ENCODE measurements at places on chromosomes 1 and 21.
A peak's percentile ranks its signal among the peaks of the same experiment; 100 is the strongest.

- DNase-seq: no peak
These were observed 16.0 kb upstream of the STRIP1 start for GRCh38 chr1:110018396-110018795.

DNA sequence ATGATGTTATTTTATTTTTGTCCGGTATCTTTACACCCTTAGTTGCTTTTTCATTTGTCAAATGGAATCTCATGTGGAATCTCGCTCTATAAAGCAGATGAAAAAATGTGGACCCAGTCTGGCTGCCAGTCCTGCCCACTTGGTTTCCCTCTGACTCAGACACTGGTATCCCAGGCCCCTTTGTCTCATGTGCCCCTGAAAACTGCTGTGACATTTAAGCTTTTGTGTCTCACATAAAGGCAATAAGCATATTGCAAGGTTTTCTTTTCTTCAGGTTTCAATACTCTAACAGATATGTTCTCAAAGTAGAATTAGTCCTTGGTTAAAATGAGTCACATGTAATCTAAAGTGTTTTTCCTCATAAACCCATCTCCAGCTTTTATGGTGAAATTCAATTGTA lies 183.3 kb downstream of the ST6GALNAC3 start:
- DNase-seq: no peak

DNA sequence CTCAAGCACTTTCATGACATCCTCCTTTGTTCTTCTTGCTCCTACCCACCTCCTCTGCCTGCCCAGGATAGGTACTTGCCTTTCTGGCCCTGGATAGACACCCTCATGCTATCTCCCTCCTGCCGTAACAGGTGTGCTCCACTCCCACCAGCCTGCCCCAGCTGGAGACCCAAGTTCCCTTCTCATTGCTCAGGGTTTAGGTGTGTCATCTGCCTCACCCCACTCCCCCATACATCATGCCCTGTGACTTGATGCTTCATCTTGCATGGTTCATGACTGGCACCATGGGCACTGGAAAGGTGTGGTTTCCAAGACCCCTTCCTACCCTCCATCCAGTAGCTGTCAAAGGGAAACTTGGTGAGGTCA lies 5.9 kb downstream of the RHEX start:
- no peak for DNase-seq

- DNase-seq: no peak
These were observed 73.2 kb downstream of the BCAR3 start for GRCh38 chr1:93608187-93609109.

DNA sequence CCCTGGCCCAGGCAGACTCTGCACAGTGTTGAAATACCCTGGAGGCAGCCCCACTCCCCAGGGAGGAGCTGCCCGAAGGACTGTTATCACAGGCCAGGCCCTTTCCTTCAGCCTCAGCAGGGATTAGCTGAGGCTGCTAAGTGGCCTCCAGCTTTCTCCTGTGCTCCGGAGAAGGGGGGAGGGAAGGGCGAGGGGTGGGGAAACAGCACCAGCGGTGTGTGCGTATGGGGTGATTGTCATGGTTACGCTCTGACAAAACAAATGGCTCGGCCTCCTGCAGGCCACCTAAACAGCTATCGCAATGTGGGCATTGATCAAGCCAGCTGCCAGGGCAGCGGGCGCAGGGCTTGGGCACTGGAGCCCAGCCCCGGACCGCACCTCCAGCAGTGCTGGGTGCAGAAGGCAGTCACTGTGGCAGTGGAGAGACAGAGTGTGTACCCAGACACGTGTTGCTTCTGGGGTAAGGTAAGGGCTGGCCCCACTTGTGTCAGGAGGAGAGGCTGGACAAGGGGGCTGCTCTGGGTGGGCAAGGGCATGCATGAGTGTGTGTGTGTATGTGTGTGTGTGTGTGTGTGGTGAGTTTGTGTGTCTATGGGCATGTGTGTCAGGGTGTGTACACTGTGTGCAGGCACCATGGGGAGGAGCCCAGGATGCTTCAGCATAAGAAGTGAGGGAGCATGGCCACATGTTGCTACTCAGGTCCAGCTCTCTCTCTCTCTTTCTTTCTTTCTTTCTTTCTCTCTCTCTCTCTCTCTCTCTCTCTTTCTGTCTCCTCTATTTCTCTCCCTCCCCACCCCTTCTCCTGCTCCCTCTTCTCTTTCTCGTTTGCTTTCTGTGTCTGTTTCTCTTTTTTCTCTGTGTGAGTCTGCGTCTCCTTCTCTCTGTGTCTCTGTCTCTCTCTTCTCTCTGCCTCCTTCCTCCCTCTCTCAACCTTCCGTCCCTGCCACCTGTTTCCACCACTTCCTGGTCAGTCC lies at the start of gene VWA5B1:
TSS of gene VWA5B1 (plus strand) at position 252 of the 974 bp plus-strand sequence. CDS start 19,727 bp downstream, outside the sequence.
- peak; percentile 18 for DNase-seq

GRCh38 chr1:56191369-56191768 lies 388.0 kb downstream of the PLPP3 start:
- no peak for DNase-seq

- no peak for DNase-seq
These were observed 30.6 kb downstream of the PTPRU start for GRCh38 chr1:29266912-29267311.

DNA sequence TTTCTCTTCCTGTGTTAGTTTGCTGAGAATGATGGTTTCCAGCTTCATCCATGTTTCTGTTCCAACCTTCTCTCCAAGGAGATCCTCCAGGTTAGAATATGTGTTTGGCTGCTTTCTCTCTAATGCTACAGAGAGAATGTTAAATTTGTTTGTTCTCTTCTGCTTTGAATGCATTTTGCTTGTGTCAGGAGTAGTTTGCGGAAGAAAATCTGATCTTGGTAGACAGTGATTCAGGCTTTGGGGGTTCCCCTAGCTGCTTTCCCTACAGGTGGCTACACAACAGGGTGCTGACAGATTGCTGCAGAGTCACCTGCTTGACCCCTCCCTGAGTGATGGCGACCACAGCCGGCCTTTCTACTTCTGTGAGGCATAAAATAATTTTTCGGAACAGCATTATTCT lies 41.8 kb downstream of the MACO1 start:
- DNase-seq: no peak

GRCh38 chr1:245266105-245266504 lies 111.3 kb downstream of the KIF26B start:
- DNase-seq: no peak

GRCh38 chr1:1250786-1251284 lies 4.3 kb upstream of the C1QTNF12 start:
- DNase-seq: no peak

- no peak for DNase-seq
These were observed 11.4 kb downstream of the FAM229A start for GRCh38 chr1:32350785-32351398.

DNA sequence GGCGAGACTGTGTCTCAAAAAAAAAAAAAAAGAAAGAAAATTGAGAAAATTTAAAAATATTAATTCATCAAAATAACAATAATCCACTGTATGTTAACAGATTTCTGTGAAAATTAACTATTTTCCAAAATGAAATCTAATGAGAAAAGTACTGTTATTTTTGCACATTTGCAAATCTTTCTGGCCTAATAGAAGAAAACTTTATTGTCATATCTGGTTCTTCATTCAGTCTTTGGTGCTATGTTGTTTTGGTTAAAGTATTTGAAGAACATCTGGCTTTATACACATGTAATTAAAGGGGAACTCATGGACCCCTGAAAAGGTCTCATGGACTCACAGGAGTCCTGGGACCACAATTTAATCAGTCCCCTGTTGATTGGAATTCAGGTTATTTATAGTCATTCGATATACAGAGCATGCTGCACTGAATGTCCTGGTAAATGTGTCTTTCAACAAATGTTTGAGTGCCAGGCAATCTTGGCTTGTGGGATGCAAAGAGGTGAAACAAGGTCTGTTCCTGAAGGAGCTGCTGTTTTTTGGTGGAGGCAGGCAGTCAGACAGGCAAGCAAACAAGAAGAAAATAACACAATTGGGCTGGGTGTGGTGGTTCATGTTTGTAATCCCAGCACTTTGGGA lies 9.0 kb downstream of the AK4 start:
- DNase-seq: no peak

DNA sequence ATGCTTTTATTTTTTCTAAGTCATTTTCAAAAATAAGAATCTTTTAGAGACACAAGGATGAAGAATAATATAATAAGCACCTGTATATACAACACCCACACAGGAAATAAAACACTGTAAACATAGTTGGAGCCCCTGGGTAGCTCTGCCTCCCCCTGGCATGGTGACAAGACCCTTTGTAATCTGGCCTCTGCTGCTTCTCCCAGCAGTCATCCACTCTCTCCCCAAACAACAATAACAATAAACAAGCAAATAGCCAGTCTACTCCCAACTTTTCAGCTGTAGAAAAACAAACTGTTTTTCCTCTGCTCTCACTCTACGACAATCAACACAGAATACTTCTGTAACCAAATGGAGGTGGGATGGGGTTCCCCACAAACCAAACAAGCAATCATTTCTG lies 110.1 kb downstream of the CSMD2 start:
- no peak for DNase-seq

GRCh38 chr1:186559601-186560116 lies 98.7 kb upstream of the PDC start:
- DNase-seq: no peak

- no peak for DNase-seq
These were observed 4.0 kb upstream of the LAMC1 start for GRCh38 chr1:183019139-183019740.

DNA sequence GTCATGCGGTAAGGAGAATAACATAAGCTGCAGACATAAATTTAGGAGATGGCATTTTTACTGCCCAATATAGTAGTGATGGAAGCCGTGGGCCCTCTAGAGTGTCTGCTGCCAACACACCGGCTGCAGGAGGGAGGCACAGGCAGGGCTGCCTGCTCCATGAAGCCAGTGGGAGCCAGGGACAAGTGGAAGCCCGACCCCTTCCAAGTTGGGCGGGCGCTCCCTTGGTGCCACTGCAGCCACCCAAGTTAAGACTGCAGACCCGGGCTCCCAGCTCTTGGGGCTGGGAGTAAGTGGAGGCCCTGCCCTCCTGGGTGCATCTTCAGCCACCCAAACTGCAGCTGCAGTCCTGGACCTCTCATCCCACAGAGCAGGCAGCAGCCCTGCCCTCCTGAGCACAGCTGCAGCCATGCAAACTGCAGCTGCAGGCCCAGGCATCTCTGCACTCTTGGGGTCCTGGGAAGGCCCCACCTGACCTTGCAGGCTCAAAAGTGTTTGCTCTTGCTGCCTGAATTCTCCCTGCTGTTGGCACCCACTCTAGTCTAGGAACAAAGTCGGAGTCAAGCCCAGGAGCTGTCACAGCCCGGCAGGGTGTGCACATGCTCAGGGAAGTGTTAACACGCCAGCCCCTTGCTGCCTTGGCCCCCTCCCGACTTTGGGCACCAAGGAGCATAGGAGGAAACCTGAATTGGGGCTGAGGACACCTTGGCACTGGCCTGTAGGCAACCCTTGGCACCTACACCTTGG lies 437.2 kb upstream of the PRMT6 start:
- no peak for DNase-seq

- DNase-seq: no peak
These were observed 317.5 kb downstream of the ASTN1 start for GRCh38 chr1:176847052-176847451.

Measured in NCI-H187 treated with DMSO at 0.1 percent for 48 hours (cell line).